ENCODE measurements at places on chromosomes 3 and 15.

GRCh38 chr3:143658116-143658515, 190.2 kb downstream of the SLC9A9 start:
- DNase-seq, result no peak

- DNase-seq, result no peak
Observed at GRCh38 chr15:35540885-35541284, 5.1 kb downstream of the DPH6 start.

- no peak for DNase-seq
Observed at GRCh38 chr3:110564674-110565073, 506.9 kb upstream of the NECTIN3 start.

DNA sequence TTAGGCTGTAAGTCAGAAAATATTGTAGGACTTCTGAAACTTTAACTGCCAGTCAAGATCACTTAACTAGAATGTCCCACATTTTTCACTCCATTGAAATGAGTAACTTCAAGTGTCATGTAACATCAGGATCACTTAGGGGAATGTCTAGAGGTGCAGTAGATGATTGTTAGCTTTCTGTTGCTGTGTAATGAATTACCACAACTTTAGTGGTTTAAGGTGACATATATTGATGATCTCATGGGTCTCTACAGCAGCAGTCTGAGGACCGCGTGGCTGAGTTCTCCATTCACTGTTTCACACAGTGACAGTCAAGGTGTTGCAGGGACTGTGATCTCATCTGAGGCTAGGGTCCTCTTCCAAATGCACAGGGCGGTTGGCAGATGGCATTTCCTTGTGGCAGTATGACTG, 82.7 kb downstream of the SLC25A26 start:
- no peak for DNase-seq

DNA sequence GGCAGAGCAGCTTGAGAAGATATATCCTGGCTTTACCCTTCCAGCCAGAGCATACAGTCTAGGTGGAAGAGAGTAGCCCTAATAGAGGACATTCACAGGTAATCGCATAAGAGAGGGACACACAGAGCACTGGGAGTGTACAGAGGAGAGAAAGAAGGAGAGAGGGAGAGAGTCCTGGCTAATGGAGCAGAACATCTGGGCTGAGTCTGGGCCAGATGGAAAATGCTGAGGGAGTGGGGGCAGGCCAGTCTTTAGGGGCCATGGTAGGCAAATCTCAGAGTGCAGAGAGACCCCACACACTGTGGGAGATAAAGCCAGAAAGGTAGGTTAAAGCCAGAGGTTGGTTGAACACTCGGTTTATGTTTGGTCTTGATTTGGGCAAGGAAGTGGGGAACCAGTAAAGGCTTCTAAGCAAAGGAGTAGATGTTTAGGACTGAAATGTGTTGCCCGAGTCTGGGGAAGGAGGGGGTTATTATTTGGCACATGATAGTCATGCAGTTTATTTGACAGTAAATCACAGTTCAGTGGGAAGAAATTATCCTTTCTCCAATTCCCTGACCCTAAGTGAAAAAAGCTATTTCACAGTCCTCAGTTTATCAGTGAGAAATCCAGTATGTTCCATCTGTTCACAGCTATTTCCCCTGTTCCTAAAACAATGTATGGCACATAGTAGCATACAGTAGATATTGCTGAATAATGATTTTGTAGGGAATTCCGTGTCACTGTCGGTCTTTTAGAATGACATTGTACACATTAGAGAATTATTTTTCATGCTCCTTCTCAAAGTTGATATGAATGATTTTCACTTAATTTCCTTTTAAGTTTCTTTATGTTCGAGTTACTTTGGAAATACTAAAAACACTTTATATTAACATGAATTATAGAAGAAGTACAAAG, 45.7 kb downstream of the PDHB start:
- DNase-seq, result no peak

DNA sequence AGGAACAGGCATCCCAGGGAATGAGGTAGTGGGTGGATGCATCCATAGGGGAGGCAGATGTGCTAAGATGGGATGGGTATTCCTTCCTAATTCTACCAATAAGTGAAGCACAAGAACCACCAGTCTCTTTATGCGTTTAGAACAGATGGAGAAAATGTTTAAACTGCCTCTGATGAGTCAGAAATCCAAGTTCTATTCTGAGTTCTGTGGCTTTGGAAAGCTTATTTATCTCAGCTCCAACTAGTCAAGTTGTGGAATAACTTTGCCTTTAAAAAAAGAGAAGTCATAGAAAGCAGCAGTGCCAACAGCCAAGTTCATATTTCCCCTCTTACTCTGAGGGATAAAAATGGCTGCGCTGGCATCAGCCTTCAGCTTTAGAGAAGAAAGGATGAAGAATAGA, 761.7 kb downstream of the IGSF11 start:
- no peak for DNase-seq

- no peak for DNase-seq
Observed at GRCh38 chr3:39843440-39843839, 34.0 kb downstream of the MYRIP start.

GRCh38 chr15:39432026-39432425, 148.9 kb upstream of the THBS1 start:
- no peak for DNase-seq

DNA sequence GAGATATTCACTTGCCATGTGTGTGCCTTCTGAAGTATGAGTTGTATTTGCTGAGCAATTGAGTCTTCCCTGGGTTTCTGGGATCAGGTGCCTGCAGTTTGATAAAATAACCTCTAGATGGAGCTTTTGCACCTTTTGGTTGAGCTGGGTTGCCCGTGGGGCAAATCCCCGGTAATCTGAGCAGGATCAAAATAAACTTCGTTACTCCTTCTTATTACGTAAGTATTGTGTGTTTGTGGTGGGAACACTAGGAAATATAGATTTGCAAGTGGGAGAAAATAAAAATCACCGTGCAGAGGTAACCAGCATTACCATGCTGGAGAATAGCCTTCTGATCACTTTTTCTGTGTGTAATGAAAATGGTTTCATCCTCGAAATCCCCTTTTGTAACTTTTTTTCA, 277.4 kb upstream of the NR2E3 start:
- no peak for DNase-seq

DNA sequence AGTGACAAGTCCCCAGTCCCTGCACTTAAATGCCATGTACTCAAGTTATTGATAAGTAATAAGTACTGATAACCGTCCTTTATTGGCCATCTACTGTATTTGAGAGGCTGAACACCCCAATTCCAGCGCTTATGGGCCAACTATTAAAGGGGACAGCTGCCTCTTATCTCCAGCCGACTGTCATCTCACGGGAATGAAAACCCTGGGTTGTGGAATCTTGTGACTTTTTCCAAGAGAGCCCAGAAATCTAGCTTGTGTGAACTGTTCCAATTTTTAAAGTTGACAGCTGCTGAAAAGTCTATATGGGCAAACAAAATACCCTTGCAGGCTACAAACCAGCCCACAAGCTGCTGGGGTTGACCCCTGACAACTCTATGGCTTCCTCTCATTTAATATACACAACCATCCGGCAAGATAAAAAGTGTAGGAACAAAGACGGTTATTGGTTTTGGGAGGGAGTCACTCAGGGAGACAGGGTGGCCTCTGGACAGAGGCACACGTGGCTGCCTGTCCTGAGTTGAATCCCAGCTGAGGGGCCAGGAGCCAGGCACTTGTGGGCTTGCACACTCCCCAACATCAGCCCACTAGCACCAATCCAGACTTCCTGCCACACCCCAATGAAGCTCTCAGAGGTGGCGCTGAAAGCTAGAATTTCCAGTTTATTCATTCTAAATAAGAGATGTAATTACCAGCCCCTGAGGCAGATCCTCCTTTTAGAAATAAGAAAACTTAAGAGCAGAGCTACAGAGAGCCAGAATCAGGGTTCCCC, 16.2 kb downstream of the SPSB4 start:
- no peak for DNase-seq

DNA sequence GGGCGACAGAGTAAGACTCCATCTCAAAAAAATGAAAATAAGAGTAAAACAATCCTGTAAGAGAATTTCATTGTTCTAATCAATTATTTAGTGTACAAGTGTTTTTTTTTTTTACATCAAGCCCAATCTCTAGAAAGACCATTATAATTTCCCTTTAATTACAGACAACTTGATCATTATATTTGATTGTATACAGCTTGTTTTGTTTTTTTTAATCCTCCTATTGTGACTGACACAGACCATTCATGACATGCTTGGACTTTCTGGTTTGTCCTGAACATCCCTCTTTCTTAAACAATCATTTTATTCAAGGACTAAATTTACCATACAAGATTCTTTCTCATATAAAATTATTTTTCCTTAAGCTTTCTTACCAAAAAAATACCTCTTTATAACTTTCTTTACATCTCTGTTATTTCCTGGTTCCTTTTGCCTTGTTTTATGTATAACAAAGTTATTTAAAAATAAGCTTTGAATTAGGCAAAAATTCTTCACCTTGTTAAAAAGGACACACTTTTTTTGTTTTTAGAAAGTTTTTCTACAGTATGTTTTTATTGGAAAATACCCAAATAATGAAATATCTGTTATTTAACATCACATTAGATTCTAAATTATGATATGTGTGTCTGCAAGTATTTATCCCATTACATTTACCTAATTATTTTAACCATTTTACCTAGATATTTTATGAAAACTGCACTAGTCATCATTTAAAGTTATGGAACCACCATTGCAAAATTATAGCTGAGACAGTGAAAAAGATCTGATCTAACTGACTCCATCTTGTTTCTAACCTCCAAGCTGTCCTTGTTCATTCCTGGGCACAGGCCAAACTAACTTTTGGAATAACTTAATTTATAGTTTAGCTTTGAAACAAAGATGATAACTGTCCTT, 26.1 kb upstream of the GFM1 start:
- DNase-seq, result no peak

- no peak for DNase-seq
Observed at GRCh38 chr15:76776480-76776879, 128.7 kb downstream of the SCAPER start.

DNA sequence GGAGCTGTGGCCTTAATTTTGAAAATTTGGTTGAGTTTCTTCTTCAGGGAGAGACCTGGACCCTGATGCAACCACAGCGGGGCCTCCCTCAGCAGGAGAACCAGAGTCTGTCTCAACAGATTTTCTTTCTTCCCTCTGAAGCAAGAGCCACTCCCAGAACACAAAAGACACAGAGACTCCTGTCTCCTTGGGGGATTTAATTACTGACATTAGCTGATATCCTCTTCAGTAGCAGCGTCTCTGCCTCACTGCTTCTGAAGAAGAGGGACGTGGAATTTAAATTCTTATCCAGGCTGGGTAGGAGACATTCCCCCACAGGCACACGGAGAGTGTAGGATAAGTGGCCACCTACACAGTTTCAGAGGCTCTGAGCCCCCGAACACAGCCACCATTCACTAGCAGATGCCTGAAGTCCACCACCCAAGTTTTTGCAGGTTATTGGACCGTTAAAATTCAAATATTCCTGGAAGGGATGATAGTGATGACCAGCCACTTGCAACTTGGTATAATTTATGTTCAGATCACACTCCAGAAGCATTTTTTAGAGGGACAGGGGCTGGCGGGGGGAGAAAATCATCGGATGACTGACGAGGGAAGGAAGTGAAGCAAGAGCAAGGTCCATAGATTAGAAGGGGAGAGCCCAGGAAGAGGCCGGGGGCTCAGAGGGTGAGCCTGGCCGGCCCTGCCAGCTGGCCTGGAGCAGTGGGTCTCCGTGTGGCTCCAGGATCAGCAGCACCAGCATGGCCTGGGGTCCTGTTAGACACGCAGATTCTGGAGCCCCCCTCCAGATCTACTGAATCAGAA, 109.7 kb downstream of the BDH1 start:
- DNase-seq, result no peak

All from esophagus squamous epithelium (tissue), 5 donors.